ENCODE measurements at places on chromosomes 12 and 14.

- peak; percentile 38 for DNase-seq
These were observed 23.9 kb downstream of the NID2 start for GRCh38 chr14:52044791-52045522.

DNA sequence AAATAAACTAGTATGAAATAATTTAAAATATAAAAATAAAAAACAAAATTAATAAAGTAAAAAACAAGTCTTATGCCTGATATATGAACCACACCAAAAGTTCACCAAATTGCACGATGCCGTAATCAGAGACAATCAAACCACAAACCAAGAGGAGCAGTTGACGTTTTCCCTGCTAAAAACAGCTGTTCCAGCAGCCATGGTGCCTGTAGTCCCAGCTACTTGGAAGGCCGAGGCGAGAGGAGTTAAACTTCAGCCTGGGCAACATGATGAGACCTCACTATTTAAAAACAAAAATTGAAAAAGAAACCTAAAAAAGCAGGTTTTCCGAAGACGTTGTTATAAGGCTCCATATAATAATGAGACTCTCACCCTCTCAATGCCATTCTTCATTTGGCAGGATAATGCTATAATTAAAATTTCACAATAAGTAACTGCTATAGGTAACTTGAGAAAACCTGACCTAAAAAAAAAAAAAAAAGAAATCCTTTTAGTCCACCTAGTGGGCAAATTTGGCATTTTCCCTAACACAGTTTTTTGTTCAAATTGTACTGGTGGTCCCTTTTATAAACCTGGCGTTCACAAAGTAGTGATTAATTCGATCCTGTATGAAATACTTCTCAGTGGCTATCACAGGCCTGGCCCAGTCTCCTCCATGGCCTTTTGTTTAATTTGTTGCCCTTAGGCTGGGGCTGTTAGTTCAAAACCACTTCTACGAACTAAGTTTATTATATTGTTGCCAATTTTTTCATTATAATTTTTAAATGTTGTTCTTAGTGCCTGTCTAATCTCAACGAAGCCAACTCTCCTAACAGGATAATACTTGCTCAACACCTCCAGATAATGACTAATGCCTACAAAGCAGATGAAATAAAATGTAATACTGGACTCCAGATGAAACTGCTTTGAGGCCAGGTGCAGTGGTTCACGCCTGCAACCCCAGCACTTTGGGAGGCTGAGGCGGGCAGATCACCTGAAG lies 62.1 kb downstream of the TNFAIP2 start:
- peak; percentile 32 for DNase-seq

DNA sequence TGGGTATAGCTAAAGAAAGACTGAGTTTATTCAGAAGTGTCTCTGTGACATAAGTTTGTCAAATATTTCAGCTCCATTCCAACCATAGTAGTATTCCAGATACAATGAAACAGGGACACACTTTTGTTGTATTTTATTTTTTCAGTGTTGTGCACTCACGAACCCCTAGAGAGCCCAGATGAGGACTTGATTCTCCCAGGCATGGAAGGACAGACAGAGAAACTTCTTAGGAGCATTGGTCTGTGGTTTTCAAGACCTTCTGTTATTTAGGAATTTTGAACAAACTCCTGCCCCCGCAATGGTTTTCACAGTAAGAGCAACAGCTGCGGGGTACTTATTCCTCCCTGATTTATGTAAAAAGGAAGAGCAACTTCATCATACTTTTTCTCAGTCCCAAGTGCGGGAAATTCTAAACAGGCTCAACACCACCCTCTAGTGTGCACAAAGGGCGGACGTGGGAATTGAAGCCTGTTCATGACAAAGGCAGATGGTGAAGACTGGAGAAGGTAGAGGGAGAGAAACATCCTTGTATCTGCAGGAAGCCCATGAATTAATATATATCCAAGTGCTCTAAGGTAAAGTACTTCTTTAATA lies 147.6 kb downstream of the PAH start:
- peak; percentile 13 for DNase-seq

DNA sequence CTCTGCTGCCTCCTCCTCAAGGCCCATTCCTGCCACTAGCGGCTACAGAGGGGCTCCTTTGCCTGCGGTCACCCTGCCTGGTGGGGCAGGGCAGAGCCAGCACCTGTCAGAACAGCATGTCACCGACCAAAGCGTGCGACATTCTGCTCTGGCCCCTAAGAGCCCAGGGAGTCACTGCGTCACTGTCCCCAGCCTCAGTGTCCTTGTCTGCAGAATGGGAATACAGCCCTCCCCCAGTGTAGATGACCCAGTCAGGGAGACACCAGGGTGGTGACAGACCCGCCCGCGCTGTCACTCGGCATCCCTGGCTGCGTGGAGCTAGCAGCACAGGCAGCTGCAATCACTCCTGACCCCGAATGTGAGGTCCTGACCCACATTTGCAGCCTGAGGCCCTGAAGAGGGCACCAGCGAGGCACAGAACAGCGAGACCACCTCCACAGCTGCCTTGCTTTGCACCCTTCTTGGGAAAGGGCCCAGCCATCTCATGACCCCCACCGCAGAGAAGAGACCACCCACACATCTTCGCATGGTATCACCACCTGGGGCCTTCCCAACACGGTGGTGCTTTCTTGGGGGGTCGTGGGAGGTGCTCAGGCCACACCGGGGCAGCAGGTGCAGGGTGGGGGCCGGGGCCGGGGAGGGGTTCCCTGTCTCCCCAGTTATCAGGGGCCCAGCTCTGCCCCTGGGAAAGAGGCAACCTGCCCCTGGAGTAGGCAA lies 2.5 kb downstream of the AHNAK2 start:
- DNase-seq = no peak

DNA sequence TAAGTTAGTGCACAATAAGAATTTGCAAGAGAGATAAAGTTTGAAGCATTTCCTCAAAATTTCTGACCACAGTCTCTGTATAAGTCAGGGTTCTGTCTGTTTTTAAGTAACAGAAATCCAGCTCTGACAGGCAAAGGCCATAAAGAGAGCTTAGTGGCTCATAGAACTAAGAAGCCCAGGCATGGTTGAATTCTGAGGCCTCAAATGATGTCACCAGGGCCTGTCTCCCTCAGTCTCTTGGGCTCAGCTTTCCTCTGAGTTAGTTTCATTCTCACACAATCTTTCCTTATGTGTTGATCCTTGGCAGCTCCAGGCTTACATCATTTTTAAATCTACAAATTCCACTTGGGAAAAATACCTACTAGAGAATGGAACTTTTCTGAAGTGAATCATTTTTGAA lies 173.4 kb upstream of the ATP2B1 start:
- no peak for DNase-seq

DNA sequence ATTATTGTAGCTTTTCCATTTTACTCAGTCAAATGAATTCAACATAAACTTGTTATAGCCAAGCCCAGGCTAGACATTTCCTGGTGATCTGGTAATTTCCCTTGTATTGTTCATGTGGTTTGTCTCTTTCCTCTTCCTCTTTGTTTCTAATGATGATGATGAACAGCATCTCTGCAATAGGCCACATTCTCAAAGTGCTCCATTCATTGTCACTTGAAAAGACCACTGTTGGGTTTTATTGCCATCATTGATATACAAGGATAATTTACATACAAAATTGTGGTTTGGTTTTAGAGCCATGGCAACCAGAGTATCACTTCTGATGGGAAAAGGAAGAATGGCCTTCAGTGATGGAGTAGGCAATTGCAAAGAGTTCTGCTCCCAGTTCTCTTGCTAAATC lies 379.3 kb downstream of the RGS6 start:
- no peak for DNase-seq

DNA sequence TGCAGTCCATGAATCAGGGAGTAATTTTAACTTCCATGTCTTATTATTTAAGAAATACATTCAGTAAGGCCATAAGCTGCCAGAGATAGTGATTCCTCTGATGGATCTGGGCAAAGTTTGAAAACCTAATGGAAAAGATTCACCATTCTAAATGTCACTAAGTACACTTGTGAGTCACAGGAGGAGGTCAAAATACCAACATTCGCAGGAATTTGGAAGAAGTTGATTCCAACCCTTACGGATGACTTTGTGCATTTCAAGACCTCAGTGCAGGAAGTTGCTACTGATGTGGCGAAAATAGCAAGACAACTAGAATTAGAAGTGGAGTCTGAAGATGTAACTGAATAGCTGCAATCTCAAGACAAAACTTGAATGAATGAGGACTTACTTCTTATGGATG lies 69.8 kb downstream of the OSBPL8 start:
- DNase-seq = no peak

DNA sequence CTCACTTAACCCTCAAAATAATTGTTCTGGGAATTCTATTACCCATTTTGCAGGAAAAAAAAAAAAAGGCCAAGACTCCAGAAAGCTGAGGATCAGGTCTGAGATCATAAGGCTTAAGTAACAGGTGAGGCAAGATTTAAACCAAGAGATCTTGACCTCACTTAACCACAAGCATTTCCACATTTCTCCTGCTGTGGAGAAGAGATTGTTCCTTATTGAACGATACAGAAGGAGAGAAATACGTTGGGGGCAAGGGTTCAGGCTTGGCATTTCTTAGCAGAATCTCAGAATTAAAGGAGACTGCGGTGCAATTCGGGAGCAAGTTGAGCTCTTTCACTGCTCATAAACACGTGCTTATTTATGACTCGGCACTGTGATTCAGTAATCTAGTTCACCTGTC lies 885.3 kb upstream of the TMEM132C start:
- no peak for DNase-seq

DNA sequence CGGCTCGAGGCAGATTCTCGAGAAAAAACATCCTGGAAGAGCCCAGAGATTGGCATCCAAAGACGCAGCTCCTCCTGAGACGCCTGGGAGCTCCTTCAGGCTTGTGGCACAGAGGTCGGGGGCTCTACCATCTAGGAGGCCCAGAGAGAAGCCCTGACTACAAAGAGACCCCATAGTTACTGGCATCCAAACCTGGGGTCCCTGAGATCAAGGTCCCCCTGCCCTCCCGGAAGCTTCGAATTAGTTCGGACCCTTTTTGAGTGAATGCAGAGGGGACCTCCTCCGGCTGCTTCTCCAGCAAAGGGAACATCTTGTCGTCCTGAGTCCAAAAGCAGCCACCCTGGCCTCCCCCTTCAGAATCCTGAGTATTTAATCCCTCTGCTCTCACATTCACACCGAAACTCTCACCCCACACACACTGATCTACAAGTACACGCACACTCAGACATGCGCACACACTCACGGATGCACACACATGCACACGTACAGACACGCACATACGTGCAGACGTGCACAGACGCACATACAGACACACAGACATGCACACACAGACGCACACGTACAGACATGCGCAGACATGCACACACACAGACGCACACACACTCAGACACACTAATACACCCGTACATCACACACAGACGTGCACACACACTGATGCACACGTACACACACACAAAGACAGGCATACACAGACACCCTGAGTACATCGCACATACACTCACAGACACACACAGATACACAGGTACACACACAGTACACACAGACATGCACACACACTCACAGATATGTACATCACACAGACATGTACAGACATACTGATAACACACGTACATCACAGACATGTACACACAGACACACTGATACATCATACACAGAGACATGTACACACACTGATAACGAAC lies 5.9 kb downstream of the ZNF605 start:
- DNase-seq = no peak

GRCh38 chr14:104866451-104867370 lies 1.6 kb downstream of the CEP170B start:
- no peak for DNase-seq

DNA sequence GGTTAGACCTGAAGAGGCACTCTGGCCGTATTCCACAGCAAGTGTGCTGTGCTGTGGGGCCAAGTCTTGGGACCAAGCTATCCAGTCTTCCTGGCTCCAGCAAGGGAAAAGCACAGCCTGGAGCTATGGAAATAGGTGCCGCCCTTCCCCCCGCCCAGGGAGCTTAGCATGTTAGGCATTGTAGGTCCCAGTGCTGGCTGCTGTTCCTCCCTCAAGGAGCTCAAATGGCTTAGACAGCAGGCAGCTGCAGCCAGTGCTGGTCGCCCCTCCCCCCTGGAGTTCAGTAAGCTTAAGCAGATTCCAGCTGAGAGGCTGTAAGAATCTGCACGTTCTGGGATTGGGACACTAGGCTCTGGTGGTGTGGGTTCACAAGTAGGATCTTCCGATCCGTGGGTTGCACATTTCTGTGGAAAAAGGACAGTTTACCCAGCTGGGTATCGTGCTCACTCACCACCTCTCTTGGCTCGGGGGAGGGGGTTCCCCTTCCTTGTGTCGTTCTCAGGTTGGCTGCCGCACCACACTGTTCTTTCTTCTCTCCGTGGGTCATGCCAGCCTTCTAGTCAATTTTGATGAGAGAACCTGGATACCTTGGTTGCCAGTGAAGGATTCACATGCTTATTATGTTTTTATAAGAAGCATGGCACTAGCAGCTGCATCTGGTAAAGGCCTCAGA lies 127.3 kb downstream of the CNTN1 start:
- no peak for DNase-seq

DNA sequence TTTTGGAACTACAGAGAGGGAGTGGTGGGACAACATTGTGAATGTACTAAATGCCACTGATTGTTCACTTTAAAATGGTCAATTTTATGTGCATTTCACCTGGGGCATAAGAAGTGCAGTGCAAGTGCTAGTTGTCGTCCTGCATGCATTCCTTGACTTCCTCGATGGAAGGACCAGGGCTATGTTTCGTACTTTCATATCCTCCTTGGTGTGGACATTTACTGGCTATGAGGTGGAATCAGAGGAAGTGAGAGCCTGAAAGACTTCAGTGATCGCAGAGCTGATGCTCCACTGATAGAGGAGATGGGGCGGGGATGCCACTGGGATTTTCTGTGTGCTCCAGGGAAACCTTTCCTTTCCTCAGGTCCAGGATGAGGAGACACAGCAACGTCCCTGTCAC lies 54.1 kb upstream of the DDX11 start:
- DNase-seq = no peak

GRCh38 chr14:100777818-100778525 lies 47.9 kb upstream of the MEG3 start:
- no peak for DNase-seq

GRCh38 chr14:101370593-101371569 lies 190.4 kb upstream of the DIO3 start:
- DNase-seq = no peak

DNA sequence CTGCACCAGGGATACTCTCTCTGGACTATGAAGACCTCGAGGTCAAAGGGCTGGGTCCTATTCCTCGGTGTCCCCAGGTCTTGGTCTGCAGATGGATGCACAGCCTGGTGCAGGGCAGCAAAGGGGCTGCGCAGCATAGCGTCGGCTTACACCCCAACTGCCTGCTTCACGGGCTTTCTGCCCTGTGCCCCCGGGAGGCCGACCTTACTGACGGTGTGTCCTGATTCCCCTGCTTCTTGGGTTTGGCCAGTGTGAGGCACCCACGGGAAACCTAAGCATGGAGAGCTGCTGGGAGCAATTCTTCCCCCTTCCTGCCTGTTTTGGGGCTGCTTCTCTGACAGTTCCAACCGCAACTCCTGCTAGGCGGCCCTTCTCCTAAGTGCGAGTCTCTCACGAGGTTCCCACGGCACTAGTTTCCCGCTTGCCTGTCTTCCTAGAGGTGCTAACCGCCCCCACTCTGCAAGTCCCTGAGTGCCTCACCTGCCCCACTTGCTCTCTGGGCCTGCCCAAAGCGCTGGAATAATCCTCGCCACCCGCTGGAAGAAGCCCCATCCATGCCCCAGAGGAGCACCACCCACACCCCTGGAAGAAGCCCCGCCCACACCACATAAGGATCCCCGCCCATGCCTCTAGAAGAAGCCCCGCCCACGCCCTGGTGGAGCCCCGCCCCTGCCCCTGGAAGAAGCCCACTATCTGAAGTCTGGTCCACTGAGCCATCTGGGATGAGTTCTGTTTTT lies 54.0 kb downstream of the PRIMA1 start:
- no peak for DNase-seq

- DNase-seq = no peak
These were observed 291.3 kb downstream of the ETNK1 start for GRCh38 chr12:22916241-22916640.

- no peak for DNase-seq
These were observed 466.6 kb downstream of the TRHDE start for GRCh38 chr12:72738811-72739210.

Data from Panc1 (cell line).